ENCODE measurements at places on chromosomes 1 and 21. TPM values are rescaled to one million over a fixed set of nuclear protein-coding genes. Genes with fewer than 3 reads are reported as not detected.

LGR6 gene
- 6.9 TPM for total RNA-seq

CDC20 gene
- 114 TPM for total RNA-seq

KIF14 gene
- total RNA-seq: 12.8 TPM

PODN gene
- 3.2 TPM for total RNA-seq

GPR25 gene
- not detected for total RNA-seq

DNA sequence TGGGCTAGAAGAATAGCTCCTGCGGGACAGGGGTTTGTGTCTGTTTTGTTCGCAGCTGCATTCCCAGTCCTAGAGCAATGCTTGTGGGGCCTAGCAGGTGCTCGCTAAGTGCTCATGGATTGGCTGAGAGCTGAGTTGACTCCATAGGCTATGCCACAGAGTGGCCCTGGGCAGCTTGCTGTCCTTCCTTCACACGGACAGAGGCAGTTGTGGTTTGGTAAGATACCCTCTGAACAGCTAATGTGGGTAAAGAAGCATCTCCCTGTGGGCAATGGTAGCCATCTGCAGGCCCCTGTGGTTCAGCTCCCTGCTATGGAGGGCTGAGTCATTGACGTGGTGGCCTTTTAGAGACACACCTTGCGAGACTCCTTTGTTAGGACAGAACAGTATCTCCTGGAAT lies 23.5 kb upstream of the LBR start:
- H3K4me3 ChIP-seq: no peak overlapping the region
- H3K27me3 ChIP-seq: peaks cover under 1% of the 10 kb centered on the region
- H3K27ac ChIP-seq: no peak overlapping the region
- H3K36me3 ChIP-seq: no peaks in the 10 kb centered on the region
- H3K4me1 ChIP-seq: peaks cover 22% of the 10 kb centered on the region

DNA sequence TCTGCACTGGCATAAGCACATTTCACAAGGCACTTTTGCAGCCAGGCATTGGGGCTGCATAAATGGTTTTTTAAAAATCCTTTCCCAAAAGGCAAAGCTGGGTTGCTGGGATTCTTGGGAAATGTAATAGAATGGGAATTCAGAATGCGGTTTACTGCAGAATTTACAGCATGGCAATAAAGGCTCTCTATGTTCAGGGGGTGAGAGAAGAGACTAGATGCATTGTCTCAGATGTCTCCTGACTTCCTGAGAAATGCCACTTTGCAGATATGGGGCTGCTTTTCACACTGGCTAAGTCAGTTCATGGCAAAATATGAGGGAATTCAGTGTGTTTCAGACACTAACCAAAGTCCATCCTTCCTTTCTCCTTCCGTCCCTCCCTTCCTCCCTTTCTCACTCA lies 13.5 kb downstream of the FCGR2B start:
- no peak overlapping the region for H3K4me3 ChIP-seq
- DNase-seq: no peak
- no peaks in the 10 kb centered on the region for H3K4me1 ChIP-seq
- H3K36me3 ChIP-seq: no peaks in the 10 kb centered on the region
- peaks cover 9% of the 10 kb centered on the region for H3K27me3 ChIP-seq
- H3K27ac ChIP-seq: no peak overlapping the region

DNA sequence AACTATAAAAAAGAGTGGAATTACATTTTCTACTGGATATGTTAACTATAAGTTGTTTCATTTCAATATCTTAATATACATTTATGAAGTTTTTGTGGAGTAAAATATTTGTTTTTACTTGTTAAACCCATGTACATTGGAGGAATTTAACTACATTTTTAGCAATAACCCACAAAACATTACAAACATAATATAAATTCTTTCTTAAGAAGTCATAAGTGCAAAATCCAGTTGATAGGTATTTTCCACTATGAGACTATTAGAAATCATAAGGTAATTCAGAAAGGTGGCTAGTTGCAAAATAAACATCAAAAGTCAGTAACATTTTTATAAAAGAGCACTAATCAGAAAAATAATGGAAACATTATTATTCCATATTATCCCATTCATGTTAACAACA lies 73.9 kb upstream of the RRP15 start:
- H3K27ac ChIP-seq: no peak overlapping the region
- no peak overlapping the region for H3K4me3 ChIP-seq
- H3K4me1 ChIP-seq: no peaks in the 10 kb centered on the region
- no peak for DNase-seq
- peaks cover 24% of the 10 kb centered on the region for H3K27me3 ChIP-seq

DNA sequence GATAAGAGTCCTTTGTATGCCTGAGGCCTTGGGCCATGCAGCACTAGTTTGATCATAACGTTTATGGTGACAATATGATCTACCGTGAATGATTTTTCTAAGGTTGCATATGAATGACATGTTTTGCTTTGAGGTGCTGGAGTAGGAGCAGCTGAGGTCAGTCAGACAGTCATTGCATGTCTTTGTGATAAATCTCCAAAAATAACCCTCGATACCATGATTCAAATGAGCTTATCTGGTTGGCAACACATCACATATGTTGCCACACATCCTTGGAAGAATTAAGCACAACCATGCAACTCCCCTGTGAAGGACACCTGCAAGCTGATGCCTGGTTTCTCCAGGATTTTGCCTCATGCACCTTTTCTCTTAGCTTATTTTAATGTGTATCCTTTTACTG lies 394.5 kb downstream of the LTN1 start:
- H3K4me3 ChIP-seq: no peak overlapping the region
- no peaks in the 10 kb centered on the region for H3K4me1 ChIP-seq

DNA sequence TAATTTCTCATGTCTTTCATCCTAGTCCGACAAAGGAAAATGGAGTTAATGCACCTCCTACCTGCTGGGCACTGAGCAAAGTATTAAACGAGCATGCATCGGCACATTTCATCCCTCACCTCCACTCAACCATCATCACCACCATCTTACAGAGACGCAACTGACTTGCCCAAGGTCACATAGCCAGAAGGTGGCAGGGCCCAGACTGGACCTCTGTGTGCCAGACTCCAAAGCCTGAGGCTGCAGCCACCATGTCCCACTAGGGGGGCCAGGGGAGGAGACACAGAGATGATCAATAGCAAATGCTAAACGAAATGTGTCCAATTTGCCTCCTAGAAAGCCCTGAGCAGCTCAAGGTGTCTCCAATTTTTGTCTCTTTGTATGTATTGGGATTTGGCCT lies 163.7 kb upstream of the EDN2 start:
- no peak overlapping the region for H3K27ac ChIP-seq
- peaks cover 7% of the 10 kb centered on the region for H3K27me3 ChIP-seq
- no peaks in the 10 kb centered on the region for H3K4me1 ChIP-seq
- H3K36me3 ChIP-seq: no peaks in the 10 kb centered on the region

DNA sequence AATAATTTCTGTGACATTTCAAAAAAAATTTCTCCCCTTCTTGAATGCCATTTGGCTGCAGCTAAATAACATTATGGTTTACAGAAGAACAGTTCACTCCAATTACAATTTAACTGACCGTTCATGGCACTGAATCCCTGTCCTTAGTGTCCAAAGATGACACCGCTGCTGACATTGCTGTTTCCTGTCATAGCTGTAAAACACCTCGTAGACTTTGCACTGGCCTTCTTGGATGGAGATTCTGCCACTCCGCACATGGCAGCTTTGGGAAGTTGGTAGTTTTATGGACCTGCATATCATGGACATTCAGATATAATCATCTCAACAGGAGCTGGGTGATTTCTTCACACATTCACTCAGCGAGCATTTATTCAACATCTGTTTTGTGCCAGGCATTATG lies 5.0 kb downstream of the ARMH1 start:
- H3K27me3 ChIP-seq: no peaks in the 10 kb centered on the region
- DNase-seq: no peak
- H3K4me1 ChIP-seq: peaks cover 18% of the 10 kb centered on the region
- peaks cover 12% of the 10 kb centered on the region for H3K36me3 ChIP-seq
- H3K27ac ChIP-seq: no peak overlapping the region

GRCh38 chr1:7781923-7782495 lies 2.1 kb upstream of the PER3 start:
- peak overlapping the region; percentile 69 for H3K27ac ChIP-seq
- H3K4me3 ChIP-seq: peak overlapping the region; percentile 1
- no peaks in the 10 kb centered on the region for H3K4me1 ChIP-seq
- peaks cover 15% of the 10 kb centered on the region for H3K36me3 ChIP-seq

- peaks cover 18% of the 10 kb centered on the region for H3K4me1 ChIP-seq
- no peak for DNase-seq
- no peak overlapping the region for H3K27ac ChIP-seq
- H3K27me3 ChIP-seq: peaks cover 17% of the 10 kb centered on the region
- no peak overlapping the region for H3K4me3 ChIP-seq
Observed at GRCh38 chr1:147756341-147756740, 4.1 kb downstream of the GJA5 start.

DNA sequence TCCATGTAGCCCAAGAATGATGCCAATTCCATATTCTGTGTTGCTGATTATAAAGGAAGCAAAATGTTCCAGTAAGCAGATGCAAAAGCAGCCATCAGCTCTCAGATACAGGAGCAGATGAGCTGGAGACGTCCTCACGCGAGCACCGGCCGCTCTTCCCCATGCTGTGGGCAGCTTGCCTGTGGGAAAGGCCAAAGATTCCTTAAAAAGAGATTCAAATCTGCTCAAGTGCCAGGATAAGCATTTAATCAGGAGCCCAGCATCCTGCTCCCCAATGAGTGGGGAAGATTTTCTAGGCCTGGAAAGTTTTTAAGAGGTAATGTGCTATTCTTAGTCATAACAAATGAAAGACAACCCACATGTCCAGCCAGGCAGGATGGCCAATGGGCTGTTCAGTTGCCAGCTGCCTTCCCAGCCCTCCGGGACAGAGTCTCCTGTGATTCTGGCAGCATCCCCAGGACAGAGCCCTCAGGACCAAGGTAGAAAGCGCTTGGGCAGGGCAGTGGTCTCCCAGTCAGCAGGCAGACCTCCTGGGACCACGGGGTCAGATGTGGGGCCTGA lies 108.2 kb upstream of the TMPRSS2 start:
- no peaks in the 10 kb centered on the region for H3K27me3 ChIP-seq
- no peak for DNase-seq
- peaks cover 17% of the 10 kb centered on the region for H3K4me1 ChIP-seq
- H3K4me3 ChIP-seq: no peak overlapping the region
- H3K36me3 ChIP-seq: no peaks in the 10 kb centered on the region
- no peak overlapping the region for H3K27ac ChIP-seq

DNA sequence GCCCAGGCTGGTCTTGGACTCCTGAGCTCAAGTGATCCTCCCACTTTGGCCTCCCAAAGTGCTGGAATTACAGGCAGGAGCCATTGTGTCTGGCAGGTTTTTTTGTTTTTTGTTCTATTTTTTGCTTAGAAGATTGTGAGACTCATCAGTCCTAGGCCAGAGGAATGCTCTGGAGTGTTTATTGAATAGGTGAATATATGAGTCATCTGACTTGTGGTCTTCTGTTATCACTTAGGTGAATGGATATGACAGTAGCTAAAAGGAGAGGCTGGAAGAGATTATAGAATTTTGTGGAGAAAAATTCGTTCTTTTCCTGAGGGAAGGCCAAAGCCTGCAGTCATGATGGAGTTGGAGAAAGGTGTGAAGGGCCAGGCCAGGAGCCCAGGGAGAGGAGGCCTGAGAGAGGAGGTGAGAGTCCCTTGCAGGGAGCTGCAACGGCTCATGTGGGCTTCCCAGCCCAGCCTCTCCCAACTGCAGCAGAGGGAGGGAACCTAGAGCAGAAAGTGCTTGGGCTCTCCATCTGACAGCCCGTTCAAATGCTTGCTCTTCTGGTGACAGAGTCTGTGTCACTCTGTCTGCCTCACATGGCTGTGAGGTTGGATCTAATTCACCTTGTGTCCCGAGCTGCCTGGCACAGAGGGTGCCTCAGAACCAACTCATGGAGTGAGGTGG lies 31.6 kb upstream of the ACOT11 start:
- no peak overlapping the region for H3K27ac ChIP-seq
- H3K36me3 ChIP-seq: no peaks in the 10 kb centered on the region
- peaks cover 3% of the 10 kb centered on the region for H3K27me3 ChIP-seq
- H3K4me1 ChIP-seq: peaks cover 18% of the 10 kb centered on the region
- no peak for DNase-seq

DNA sequence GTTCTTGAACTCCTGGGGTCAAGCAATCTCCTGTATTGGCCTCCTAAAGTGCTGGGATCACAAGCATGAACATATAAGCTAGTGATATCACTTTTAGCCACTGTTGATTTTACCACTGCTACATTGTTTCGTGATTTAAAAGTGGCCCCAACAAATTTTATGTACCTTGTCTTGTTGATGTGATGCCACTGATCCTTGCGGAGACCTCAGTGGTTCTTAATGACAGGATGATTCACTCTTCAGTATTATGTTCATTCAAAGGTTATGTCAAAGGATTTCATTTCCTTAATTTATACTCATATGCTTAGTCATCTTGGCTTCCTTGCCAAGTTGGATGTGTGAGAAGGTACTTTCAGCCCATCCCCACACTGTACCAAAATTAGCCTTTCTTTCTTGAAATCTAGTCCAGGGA lies 12.1 kb downstream of the PRKACB start:
- H3K36me3 ChIP-seq: peaks cover 8% of the 10 kb centered on the region
- no peak overlapping the region for H3K4me3 ChIP-seq
- H3K27ac ChIP-seq: no peak overlapping the region
- H3K4me1 ChIP-seq: no peaks in the 10 kb centered on the region
- DNase-seq: no peak
- no peaks in the 10 kb centered on the region for H3K27me3 ChIP-seq

DNA sequence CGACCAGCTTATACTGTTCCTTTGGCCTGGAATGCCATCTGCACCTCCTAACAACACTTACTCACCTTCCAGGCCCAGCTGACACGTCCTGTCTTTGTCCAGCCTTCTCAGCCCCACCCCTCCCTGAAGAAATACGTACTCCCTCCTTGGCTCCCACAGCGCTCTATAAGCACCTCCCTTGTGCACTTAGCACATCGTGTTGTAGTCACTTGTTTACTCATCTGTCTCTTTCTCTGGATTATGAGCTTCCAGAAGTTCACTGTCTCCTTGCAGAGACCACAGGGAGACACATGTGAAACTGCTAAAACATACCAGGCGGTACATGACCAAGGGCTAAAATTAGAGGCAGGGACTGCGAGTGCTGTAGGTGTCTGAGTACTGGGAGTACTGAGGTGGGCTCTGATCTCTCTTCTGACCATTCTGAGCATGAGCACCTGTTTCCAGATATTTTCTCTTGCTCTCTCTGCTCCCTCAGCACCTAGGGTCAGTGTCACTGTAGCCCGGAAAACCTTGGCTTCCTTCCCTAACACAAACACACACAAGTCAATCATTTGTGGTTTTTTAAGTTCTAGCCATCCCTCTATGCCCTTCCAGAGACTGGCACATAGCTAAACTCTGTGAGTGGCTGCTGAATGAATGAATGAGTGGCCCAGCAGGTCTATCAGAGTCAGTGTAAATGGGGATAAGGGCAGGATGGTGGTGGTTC lies 5.1 kb downstream of the DCST1 start:
- peak overlapping the region; percentile 44 for H3K27ac ChIP-seq
- no peaks in the 10 kb centered on the region for H3K4me1 ChIP-seq
- H3K27me3 ChIP-seq: peaks cover 7% of the 10 kb centered on the region
- H3K36me3 ChIP-seq: no peaks in the 10 kb centered on the region
- DNase-seq: no peak
- H3K4me3 ChIP-seq: no peak overlapping the region
